ENCODE measurements at places on chromosomes 4 and X.

- DNase-seq, result no peak
These were observed 1920.5 kb upstream of the PCDH7 start for GRCh38 chr4:28799696-28800095.

- no peak for DNase-seq
These were observed 756.7 kb upstream of the FAM241A start for GRCh38 chr4:111388561-111388960.

- no peak for DNase-seq
These were observed 34.0 kb downstream of the STARD8 start for GRCh38 chrX:68681443-68681941.

DNA sequence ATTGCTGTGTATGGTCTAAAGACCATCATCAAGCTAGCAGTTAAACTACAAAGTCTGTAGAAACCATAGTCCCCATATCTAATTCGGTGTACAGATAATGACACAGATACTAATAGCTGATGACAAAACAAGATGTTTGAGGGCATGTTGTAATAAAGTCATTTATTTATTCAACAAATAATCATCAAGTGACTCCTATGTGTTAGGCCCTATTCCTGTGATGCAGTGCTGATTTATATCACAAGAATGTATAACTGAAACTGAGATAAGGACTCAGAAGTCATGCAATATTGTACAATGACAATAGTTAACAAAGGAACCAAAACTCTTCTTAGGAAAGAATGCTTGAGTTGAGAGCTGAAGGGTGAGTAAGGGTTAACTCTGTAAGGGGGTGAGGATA is 315.0 kb upstream of the NR3C2 start:
- DNase-seq, result no peak

DNA sequence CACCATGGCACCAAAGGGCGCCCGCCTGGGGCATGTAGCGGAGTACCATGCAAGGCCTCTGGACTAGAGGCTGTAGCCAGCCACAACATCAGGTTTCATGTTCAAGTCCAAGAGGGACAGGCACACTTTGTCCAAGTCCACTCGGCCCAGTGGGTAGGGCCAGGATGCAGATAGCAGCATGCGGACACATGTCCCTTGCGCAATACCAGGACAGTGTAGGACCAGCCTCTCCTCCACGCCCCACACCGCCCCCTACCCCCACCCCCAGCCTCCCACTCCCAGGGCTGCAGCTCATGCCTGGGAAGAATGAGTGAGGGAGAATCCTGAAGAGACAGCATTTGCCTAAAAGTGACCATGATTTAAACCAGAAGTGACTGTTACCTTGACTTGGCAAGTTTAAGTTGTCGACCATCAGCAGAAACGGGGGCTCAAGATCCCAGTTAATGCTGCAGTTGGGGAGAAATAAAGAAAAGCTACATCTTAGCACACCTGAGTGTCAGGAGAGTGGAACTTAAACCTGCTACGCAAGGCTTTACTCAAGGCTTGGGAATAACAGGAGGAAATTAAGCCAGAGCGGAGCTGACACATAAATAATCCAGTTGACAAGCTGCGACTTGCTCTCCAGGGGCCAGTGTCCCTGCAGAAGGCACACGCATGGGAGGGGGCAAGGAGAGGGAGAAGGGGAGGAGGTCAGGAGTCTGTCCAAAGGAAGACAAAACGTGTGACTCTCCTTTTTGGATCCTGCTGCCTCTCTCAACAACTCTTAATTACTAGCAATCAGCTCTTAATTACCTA is 221.7 kb downstream of the BCOR start:
- DNase-seq, result no peak

- no peak for DNase-seq
These were observed 581.9 kb upstream of the PITX2 start for GRCh38 chr4:111204797-111205196.

DNA sequence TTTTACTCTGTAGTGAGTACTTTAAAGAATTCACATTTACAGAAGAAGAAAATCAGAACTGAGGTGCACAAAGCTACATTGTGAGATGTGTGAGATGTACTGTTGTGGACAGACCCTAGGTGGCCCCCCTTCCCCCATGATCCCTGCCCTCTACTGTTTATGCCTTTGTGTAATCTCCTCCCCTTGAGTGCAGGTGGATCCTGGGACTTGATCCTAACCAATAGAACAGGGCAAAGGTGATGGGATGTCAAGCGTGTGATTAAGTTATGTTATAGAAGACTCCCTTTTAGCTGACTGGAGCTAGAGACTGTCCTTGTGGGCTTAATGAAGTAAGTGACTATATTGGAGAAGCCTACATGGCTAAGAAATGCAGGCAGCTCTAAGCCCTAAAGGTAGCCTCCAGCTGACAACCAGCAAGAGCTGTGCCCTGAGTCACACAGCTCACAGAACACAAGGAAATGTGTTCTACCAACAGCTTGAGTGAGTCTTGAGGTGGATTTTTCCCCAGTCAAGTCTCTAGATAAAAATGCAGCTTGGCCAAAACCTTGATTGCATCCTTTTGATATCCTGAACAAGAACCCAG is 225.2 kb upstream of the LEF1 start:
- no peak for DNase-seq

DNA sequence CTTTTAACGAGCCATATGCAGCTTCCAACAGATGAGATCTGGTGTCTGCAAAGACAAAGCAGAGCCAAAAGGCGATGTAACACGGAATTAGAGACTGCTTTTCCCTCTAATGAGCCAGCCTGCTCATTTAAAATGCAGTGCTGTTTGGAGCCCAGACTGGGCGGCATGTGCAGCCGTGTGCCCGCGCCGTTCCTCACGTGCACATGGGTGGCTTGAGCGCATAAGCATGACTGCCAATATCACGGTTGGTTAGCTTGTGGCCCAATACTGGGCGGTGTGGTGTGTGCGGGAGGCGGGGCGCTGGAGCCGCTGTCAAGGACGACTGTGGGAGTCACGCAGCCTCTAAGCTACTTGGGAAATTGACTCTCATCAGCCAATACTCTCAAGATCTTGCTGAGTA is 87.0 kb upstream of the SCOC start:
- no peak for DNase-seq

DNA sequence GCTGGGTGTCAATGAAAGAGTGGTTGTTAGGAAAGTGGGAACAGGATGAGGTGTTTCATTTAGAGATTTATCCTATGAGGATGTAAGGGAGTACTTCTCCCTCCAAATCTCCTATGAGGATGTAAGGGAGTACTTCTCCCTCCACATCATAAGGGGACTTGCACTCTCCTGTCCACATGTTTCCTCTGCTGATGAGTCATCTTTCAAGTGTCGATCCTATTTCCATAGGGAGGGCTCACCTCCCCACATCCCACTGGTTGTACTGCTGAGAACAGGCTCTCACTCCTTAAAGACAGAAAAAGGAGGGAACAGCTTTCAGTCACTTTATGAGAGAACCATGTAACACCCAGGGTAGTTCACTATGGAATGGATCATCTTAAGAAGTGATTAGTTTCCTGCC is 65.0 kb downstream of the INPP4B start:
- no peak for DNase-seq

GRCh38 chr4:184255361-184255760 is 37.7 kb upstream of the ENPP6 start:
- DNase-seq, result no peak

DNA sequence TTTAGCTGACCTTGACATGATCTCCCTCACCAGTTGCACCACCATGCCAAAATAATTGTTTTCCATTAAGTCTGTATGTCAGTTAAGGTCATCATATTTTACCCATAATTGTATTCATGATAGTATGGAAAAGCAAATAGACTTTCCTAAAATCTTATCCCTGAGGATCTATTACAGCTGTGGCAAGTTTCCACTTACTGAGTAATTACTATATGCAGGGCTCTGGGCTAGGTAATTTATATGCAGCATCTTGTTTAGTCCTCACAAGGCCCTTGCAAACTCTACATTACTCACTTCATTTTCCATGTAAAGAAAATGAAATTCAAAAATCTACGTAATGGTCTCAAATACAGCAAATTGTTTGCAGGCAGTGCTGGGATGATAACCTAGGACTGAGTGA is 34.8 kb downstream of the YIPF7 start:
- DNase-seq, result no peak

DNA sequence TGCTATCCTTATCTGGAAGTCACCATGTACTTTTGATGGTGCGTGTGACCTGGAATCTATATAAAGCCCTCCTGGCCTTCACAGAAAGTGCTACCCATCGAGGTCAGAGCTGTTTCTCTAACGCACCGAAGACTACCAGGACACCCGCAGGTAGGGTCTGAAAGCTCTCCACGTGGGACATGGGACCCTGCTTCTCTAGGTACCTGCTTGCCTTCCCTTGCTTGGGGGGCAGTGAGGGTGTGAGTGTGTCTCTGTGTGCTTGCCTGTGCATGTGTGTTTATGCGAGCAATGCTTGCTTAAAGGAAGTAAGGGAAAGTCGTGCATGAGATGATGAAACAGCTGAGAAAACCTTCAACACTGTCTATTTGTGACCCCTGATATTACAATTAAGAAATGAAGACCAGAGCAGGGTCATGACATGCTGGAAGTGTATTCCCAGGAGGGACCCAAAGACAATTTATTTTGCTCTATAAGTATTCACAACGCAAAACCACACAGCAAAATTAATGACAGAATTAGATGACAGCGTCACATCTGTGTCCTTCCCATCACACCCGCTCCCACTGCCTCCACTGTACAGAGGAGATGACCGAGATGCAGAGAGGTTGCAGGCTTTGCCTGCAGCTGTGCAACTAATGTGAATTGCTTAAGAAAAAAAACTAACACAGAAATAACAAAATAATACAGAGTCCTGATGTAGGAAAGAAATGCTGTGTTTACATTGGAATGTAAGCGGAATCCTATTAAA is 76.4 kb upstream of the HELT start:
- DNase-seq, result no peak

DNA sequence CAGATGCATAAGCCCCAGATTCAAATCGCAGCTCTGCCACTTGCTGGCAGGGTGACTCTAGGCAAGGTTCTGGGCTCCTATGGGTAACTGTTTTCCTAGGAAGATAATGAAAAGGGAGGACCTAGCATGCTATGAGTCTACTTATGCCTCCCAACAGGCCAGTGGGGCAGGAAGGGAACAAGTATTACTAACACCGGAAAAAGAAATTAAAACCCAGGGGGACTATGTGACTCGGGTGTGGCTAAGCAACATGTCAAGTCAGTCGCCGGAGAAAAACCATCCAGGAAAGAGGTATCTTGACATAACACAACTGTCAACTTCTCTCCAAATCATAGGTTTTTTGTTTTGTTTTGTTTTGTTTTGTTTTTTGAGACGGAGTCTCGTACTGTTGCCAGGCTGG is 45.5 kb upstream of the RBPJ start:
- DNase-seq, result no peak

GRCh38 chrX:150774798-150775568 is 81.8 kb downstream of the MTMR1 start:
- no peak for DNase-seq

DNA sequence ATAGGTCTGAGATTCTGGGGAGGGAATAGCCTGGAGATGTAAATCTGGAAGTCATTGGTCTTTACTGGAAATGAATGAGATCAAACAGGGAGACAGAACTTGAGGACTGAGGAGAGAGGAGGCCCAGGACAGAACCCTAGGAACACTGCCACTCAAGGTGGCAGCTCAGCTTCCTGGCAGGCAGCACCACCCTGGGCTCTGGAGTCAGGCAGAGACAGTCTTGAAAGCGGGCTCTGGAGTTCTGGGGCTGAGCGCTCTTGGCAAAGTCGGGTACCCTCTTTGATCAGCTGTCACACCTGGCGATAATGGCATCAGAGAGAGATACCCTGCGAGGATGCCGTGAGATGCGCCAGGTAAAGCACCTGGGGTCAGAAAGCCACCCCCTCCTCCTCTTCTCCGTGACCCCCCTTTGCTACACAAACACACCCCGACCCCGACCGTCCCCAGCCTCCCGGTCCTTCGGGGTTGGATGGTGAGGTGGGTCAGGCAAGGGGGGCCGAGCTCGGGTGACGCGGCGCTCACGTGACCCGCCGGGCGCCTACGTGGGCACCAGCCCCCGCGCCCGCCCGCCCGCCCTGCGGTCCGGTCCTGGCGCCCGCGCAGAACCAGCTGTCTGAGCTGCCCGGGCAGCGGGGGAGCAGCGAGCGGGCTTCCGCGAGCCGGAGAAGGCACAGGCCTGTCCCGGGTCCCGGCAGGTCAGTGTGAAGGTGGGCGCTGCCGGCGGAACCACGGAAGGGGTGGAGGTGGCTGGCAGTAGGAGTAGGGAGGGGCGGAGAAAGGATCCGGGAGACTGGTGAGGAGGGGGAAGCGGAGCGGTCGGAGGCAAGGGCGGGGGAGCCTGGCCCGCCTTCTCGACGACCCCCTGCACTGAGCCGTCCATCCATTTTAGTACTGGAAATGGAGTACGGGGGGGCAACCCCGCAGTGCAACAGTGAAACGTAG is at the start of gene TCEAL3:
TCEAL3 (plus strand) TSS at position 600 of the 942 bp plus-strand sequence. CDS start 1,102 bp downstream, outside the sequence.
- no peak for DNase-seq

DNA sequence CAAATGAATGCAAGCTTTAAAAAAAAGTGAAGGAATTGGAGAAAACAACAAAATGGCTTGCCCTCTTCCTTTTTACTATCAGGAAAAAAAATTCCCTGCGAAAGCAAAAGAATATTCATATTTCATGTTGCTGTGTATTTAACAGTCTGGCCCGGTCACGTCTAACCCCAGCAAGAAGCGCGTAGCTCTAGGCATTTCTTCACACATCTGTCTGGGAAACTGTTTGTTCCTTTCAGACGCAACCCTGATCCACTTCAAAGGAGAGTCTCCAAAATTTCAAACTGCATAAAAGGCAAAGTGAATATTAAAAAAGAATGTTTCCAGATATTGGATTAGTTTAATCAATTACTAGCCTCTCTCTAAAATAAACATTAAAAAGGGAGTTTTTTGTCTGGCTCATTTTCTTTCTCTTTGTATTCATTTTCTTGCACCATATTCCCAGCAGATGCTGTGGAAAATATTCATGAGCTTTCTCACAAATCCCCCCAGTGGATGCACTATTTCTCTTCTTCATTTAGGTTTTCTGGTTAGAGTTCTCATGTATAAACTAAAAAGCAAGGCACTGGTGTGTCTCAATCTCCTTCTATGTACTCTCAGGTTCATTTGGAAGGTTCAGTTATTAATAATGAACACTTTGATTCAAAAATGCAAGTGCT is 145.3 kb downstream of the MID1 start:
- DNase-seq, result no peak

DNA sequence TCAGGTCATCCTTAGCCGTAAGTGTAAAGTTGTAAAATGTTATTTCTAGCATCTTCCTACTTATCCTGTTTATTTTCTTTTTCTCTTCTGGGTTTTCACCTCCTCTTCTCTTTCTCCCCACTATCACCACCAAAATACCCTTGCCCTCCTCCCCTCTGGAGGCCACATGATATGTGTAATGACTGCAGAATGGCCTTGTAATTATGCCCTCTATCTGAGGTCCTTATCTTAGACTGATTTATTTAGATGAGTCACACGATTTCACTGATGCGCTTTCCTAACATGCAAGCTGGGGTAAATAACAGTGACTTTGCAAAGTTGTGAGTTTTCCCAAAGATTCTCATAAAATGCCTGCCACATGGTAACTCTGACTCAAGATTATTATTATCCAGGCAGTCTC is 231.8 kb upstream of the GPRIN3 start:
- no peak for DNase-seq

DNA sequence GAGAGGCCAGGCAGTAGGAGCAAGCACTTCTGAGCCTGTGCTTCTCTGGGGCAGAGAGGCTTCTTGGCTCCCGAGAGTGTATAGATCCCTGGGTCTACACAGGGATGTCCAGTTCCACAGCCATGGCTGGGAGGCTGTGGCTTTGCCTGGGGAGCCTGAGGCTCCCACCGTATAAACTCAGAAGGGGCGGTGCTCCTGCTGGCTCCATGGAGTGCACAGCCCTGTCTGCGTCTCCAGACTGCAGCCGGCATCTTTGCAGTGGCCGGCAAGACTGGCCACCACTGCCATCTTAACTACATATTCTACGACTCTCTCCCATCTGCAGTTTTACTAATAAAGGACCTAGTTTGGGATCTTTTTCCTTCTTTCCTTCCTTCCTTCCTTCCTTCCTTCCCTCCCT is 1253.8 kb downstream of the C4orf33 start:
- DNase-seq, result no peak

Measured in stimulated activated CD4-positive, alpha-beta T cell treated with anti-CD3 and anti-CD28 coated beads, Interleukin-1b, Interleukin-23, amount 100 ng/mL, for 1 hour (primary cell).